ENCODE measurements at places on chromosomes 16 and 17.
A peak's percentile ranks its signal among the peaks of the same experiment; 100 is the strongest.

GRCh38 chr17:76538281-76538931 lies 897 bp upstream of the CYGB start:
- no peak for DNase-seq

- DNase-seq, result no peak
These were observed 61.6 kb downstream of the SKAP1 start for GRCh38 chr17:48368352-48368908.

DNA sequence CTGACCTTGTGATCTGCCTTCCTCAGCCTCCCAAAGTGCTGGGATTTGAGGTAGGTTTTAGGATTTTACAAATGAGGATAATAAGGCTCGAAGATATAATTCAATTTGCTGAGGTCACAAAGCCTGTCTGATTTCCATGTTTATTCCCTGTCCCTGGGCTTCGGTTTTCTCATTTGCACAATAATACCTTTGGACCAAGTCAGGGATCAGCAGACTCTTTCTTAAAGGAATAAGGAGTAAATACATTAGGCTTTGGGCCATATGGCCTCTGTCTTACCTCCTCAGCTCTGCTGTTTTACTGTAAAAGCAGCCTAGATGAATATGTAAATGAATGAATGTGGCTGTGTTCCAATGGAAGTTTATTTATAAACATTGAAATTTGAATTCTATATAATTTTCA lies 442.8 kb downstream of the HS3ST4 start:
- DNase-seq, result no peak

DNA sequence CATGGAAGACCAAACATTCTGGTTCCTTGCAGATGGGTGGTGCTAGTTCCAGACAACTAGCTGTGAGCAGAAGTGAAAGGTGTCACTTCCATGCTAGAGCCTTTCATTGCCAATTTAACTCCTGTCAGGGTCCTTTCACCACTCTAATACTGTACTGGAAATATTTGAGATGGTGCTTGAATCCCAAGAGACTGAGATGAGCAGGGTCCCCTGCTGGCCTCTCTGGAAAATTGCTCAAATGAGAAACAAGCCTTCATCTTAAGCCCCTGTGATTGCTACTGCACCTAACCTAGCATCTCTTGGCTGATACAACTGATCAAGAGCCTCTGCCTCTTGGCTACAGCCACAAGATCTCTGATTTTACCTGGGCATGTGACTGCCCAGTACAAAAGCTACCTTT lies 7.4 kb upstream of the VAC14 start:
- DNase-seq, result no peak

- DNase-seq, result no peak
These were observed 6.4 kb downstream of the SHISA9 start for GRCh38 chr16:12907670-12908233.

- DNase-seq, result no peak
These were observed 836.6 kb upstream of the SOX9 start for GRCh38 chr17:71284032-71284755.

DNA sequence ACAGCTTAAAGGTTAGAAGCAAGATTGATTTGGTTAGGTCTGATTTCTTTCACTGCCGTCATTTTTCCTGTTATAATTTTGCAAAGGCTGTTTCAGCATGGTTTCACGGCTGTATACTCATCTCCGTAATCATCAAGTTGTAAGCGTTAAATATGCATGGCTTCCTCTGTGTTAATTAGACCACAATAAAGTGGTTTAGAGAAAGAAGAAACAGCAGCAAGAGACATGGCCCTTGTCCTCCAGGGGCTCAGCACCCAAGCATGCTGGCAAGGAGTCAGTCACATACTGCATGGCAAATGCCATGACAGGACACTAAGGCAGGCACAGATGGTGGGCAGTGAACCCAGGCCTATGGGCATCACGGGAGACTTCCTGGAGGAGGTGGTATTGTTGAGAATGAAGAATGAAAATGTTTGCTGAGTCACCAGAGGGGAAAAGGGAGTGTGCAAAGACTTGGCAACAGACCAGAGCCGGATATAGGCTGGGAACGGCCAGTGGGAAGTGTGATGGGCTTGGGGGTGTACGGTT lies 61.4 kb upstream of the PLCG2 start:
- DNase-seq, result no peak

DNA sequence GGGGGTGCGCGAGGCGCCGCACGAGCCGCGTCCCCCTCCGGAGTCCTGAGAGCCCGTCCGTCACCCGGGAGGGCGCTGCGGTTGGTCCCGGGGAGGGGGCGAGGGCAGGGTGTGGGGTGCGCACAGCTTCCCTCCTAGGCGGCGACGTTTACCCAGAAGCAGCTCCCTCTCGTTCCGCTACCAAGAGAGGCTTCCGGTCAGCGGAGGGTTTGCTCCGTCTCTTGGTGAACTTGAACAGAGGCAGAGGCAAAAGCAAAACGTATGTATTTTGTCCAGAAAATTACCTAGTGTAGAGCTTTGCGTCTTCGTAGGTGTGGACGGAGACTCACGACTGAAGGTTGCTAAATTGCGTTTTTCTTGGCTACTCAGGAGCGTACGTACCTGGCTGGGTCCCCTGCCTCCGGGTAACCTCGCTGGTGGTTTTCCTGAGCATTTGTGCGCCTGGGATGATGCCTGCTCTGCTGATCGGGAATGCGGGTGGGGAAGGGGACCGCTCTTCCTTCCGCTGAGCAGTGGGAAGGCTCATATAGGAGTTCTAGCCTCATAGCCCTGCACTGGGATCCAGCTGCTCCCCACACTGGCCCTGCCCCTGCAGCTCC lies 833 bp downstream of the WSCD1 start:
- DNase-seq, result no peak

DNA sequence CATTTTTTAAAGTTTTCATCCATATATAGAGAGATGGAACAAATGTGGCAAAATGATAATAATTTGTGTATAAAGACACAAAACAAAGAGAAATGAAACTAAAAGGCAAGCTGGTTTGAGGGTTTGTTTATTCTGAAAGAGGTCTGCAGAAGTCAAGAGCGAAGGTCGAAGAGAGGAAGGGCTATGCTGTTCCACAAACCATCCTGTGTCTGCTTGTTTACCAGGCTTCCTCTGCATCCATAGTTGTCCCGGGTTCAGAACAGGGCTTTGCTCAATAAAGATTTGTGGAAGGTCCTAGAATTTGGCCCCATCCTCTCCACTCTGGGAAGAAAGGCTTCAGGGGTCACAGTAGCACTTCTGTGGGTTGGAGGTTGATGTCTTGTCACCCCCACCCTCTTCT lies 2.4 kb upstream of the MARVELD3 start:
- no peak for DNase-seq

DNA sequence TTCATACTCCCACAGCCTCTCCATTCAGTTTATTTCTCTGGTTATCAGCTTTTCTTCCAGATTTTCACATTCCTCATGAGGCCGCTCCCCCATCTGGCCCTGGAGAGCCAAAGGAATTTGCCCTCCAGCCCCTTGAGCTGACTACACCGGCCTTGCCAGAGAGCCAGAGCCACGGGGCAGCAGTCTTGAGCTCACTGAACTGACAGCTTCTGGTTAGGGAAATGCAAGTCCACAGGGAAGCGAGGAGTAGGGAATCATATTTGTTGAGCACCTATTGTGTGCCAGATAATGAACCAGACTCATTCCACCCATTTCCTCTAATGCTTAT lies 102.4 kb downstream of the ABCC12 start:
- DNase-seq, result peak; percentile 36

DNA sequence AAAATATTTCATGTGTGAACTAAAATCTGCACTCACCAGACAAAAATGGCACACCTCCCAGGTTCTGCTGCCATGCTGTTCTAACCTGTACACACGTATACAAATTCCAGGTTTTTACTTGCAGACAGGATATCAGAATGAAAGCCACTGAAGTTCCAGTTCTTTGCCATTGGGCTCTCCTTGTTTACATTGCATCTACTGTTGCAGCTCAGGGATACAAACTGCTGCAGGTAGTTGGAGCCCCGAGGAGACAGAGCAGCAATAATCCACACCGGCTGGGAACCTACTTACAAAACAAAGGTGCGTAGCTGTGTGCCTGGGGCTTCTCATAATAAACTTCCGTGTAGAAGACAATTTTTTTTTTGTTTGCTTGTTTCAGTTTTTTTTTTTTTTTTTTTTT lies 59.6 kb downstream of the HAPSTR1 start:
- no peak for DNase-seq

DNA sequence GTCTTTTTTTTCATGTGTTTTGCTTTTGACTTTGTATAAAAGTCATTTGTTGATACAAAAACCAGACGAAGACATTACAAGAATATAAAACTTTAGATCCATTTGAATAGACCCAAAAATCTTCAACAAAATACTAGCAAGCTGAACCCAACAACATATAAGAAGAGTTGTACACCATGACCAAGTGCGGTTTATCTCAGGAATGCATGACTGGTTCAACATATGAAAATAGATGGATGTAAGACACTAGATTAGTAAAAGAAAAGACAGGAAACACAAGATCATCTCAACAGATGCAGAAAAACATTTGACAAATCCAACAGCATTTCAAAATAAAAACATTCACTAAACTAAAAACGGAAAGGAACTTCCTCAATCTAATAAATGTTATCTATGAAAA lies 69.0 kb downstream of the TBC1D16 start:
- peak; percentile 24 for DNase-seq

DNA sequence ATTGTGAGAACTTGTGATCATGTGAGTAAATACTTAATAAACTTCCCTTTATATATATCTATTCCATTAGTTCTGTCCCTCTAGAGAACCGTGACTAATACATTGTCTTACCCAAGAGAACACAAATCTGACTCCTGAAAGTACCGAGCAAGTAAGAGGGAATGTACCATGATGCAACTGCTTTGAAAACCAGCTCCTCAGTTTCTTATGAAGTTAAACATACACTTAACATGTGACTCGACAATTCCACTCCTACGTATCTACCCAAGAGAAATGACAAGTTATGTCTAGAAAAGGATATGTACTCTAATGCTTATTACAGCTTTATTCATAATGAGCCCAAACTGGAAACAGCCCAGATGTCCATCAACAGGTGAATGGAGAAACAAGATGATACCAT lies 8.8 kb upstream of the GJD3 start:
- peak; percentile 64 for DNase-seq

DNA sequence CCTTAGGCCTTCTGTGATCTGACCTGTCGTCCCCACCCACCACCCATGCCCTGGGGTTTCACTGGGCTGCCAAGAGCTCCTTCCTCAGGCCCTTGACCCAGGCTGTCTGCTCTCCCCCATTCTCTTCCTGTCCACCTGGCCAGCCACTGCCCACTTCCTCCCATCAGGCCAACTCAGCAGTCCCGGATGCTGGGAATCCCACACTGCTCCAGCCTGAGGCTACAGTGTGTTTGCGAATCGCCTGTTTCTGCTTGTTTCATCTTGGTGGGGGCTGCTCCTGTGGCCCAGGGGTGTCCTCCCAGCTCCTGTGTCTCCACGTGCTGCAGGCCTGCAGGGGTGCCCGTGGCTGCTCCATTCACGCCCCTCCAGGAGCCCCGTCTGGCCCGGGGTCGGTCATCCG lies 839 bp upstream of the METRN start:
- DNase-seq, result no peak

- no peak for DNase-seq
These were observed 17.5 kb downstream of the MYBBP1A start for GRCh38 chr17:4537451-4538235.

- peak; percentile 67 for DNase-seq
These were observed 122.9 kb upstream of the ELAC2 start for GRCh38 chr17:13140750-13141149.

DNA sequence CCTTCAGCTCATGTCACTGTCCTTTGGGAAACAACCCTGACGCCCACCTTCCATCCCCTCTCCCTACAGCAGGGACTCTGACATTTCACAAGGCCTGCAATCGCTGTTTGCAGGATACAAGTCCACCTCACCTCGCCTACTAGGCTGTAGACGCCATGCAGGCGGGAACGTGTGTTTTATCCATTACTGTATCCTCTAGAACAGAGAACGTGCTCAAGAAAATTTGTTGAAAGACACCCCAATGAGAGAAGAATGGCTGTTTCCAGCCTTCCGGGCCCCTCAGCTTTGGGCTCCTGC lies 1.5 kb upstream of the TTYH2 start:
- no peak for DNase-seq

GRCh38 chr16:85125570-85126393 lies 13.5 kb upstream of the CIBAR2 start:
- DNase-seq, result no peak

DNA sequence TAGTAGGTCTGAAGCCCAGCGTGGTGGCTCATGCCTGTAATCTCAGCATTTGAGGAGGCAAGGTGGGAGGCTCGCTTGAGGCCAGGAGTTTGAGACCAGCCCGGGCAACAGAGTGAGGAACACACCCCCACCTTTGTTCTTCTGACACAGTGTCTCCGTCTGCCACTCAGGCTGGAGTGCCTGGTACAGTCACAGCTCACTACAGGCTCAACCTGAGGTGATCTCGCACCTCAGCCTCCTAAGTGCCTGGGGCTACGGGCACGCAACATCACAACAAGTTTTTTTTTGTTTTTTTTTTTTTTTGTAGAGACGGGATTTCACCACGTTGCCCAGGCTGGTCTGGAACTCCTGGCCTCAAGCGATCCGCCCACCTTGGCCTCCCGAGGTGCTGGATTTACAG lies 6.7 kb upstream of the TLCD3A start:
- DNase-seq, result no peak

- DNase-seq, result no peak
These were observed 814 bp upstream of the CDH3 start for GRCh38 chr16:68644296-68644695.

DNA sequence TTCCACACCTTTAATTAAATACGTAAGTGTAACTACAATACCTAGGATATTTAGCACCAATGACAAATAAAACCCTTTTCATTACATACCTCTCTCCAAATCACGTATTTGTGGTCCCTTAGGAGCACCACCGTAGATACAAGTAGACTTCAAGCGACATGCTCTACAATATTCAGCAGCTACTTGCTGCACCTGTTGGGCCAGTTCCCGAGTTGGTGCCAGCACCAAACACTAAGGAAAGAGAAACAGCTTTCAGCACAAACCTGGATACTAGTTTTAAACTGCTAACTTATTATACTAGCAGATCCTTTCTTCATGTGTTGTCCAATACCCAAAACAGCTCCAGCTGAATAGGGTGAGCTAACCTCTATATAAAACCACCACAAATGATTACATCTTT lies 2.7 kb downstream of the DDX5 start:
- DNase-seq, result no peak

DNA sequence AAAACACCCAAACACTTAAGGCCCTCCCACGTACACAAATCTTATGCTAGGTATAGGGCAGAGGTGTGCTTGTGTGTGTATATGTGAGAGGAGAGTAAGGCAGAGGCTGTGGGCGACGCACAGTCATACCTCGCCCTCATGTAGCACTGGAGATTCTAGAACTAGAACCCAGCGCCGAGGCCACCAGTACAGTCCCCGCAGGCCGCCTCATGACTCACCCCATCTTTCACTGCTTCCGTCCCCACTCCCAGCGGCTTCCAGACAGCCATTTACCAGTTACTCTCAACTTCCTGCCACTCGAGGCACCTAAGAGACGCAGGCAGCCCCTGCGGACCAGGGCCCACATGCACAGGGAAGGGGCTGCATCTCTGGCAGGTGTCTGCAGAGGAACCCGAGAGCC lies 23.2 kb upstream of the CYTH1 start:
- no peak for DNase-seq

All from fibroblast of skin of abdomen (primary cell).